ENCODE measurements at places on chromosomes 5 and 9. TPM values are rescaled to one million over a fixed set of nuclear protein-coding genes. Genes with fewer than 3 reads are reported as not detected.
A peak's percentile ranks its signal among the peaks of the same experiment; 100 is the strongest.

- no peak for DNase-seq
Measured at GRCh38 chr9:86324308-86324707, 29.9 kb downstream of the TUT7 start.

- no peak for DNase-seq
Measured at GRCh38 chr9:34540827-34541226, 18.0 kb upstream of the ENHO start.

DNA sequence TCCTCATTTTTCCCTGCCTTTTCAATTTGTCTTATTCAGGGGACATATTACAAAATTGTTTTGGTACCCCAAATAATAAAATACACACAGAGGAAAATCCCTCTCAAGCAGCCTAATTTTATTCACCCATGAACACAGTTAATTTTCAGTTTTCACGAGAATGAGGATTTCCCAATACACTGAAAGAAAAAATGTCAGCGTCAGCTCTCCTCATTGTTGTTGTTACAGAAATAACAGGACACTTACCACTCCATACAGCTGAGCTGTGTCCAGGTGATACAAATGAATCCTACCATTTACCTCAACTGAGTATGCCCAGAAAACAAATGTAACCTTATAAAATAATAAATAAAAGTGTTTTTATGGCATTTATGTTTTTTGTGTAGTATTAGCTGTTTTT, 144.6 kb upstream of the PCA3 start:
- no peak for DNase-seq

DNA sequence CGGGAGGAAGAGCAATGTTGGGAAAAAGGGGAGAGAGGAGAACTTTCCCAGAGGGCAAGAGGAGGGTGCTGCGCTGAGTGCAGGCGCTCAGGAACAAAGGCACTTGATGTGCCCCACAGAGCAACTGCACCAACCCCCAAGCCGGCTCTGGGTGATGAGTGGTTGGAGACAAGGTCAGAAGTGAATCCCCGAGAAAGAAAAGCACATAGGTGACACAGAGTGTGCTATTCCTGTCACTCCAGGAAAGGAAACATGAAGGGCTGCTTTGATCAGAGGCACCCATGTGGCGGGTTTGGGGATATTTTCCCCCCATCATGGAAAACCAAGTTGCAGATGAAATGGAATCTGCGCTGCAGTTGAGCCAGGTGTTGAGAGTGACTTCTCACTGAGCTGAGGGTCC, 20.7 kb upstream of the SLC25A48 start:
- DNase-seq = no peak

DNA sequence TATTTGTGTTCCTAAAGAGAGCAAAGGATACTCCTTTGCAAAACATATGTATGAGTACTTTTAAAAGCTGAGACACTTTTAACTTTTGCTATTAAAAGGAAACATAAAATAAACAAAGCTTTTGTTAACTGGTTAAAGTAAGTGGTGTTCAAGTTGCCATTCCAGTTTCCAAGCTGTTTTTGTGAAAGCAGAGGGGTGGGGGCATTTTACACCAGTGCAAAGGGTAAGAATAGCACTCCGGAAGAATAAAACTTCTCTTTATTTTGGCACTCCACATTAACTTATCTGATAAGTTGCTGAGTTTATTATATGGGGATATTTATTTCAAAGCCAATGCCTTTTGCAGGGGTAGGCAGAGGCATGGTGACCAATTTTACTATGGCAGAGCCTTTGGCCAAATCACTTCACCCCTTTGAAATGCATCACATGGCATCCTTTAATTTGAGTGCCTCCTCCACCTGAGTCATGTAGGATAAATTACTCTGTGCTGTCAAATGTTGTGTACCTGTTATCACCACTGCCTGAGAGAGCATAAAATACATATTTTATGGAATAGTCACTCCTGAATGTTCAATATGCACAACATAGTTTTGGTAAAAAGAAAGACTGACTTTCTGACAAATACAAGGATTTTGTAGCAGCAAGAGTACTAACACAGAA, 62.9 kb downstream of the MLLT3 start:
- no peak for DNase-seq

DNA sequence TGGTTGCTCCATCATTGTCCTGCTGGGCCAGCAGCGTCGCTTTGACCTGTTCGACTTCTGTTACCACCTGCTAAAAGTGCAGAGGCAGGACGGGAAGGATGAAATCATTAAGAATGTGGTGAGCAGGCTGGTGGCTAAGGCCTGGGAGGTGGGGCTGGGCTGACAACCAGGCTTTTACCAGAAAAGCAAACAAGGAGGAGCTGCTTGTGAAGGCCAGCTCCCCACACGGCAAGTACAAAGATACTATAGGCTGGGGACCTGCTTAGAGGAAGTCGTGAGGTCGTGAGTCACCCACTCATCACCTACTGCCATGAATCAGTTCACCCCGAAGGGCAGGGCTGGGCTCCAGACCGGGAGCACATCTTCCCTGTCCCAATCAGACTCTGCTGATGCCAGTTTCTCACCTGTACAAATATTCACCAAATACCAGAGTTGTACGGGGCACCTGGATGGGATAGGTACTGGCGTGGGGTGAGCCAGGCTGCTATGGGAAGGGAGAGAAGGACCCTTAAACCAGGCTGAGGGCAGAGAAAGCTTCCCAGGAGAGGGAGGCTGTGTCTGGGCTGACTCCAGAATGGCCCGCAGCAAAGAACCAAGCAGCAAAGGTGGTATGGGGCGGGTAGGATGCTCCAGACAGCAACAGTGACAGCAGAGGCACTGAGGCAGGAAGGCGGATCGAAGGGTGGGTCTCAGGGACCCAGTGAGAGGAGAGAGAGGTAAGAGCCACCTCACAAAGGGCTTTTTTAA, 69.3 kb upstream of the NIPAL4 start:
- peak; percentile 13 for DNase-seq

- DNase-seq = no peak
Measured at GRCh38 chr5:29935371-29935770, 1258.1 kb upstream of the CDH6 start.

The LCN6 gene
- not detected for total RNA-seq

DNA sequence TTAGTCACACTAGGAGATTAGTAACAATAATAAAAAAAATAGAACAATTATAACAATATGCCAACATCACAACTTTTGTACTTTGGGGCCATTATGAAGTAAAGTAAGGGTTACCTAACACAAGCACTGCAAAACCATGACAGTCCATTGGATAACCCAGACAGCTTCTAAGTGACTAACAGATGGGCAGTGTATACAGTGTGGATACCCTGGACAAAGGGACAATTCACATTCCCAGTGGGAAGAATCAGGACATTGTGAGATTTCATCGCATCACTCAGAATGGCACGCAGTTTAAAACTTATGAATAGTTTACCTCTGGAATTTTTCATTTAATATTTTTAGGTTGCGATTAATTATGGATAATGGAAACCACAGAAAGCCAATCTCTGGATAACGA, 45.6 kb upstream of the JADE2 start:
- no peak for DNase-seq

DNA sequence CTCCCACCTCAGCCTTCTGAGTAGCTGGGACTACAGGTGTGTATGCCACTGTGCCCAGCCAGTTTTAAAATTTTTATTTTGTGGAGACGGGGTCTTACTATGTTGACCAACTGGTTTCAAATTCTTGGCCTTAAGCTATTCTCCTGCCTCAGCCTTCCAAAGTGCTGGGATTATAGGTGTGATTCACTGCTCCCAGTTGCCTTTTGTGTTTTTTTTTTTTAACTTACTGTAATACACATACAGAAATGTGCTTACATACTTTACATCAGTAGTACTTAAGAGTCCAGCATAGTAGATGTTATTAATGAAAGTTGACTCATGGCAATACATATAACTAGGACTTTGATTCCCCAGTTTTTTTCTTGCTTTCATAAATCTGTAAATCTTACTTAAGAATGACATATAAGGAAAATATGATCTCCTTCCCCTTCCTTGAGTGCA, 4.7 kb downstream of the MAN2A1 start:
- no peak for DNase-seq

The TAL2 gene
- not detected for total RNA-seq

GRCh38 chr5:154722097-154722496, 33.1 kb upstream of the LARP1 start:
- no peak for DNase-seq

GRCh38 chr5:749101-749670, 35.3 kb downstream of the ZDHHC11B start:
- DNase-seq = no peak

DNA sequence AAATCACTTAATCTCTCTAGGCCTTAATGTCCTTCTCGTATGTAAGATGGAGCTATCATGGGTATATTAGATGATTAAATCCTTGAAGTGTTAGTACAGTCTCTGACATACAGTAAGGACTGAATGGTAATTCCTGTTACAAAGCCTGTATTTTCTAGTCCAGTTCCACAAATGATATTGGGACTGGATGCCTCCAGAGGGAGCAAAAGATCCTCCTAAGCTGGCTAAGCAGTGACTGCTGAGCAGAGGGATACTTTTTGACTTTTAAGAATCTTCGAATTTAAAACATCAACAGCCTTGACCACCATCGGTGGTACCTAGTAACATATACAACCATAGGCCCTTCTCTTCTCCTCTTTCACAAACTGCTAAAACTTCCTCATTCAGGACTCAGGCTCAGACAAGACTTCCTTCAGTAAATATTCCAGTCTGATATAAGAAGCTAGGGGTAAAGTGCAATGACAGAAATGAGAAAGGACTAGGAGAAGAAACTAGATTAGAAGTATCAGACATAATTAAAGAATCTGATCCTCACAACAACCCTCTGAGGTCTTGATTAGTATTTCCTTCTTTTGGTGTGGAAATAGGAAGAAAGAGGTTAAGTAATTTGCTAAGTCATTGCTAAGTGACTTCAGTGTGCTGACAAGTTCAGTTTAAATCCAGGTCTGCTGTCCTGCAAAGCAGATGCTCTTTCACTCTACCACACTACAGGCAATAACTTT, 13.9 kb downstream of the PTAR1 start:
- no peak for DNase-seq

GRCh38 chr5:71456362-71456743, 902 bp downstream of the BDP1 start:
- no peak for DNase-seq

DNA sequence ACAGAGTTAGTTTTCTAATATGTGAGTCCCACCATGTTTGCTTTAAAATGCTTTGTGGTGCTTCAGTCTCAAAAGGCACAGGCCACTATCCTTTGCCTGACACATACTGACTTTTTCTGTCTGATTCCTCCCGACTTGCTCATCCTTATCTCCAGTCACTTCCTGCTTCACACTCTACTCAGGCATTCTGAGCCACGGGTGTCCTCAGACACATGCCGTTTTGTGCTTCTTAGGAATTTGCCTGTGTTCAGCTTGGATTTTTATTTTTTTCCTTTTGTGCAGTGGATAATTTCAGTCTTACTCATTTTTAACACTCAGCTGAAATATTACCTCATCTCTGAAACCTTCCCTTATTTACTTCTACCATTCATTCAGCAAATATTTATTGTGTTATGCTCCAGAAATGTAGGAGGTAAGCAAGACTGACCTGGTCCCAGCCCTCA, 54.1 kb downstream of the MAN2A1 start:
- DNase-seq = no peak

GRCh38 chr5:22549876-22550671, 303.1 kb downstream of the CDH12 start:
- no peak for DNase-seq

DNA sequence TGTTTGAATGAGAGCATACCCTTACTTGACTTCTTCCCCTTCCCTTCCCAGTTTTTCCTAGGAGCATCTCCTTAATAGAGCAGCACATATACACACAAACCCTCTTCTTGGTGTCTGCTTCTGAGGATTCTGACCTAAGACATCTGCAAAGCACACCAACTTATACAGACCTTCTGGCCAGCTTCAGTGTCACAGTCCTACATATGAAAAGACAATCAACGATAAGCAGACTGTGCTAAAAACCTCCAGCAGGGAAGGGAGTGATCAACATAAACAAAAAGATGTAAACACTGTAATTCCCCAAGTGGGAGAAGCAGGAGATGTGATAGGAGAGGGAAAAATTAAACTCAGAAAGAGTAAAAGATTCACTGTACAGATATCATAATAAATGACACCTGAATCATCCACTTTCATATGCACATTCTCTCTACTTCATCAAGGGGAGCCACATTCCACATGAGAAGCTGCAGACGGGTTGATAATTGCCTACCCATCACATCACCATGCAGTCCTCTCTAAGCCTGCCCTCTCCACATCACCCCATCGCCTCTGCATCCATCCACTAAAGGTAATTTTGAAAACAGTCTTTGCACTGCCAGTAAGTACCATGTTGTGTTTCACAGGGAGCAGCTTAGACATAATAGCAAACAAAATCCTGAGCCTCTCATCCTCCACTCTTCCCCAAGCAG, 13.0 kb downstream of the APBA1 start:
- DNase-seq = no peak

DNA sequence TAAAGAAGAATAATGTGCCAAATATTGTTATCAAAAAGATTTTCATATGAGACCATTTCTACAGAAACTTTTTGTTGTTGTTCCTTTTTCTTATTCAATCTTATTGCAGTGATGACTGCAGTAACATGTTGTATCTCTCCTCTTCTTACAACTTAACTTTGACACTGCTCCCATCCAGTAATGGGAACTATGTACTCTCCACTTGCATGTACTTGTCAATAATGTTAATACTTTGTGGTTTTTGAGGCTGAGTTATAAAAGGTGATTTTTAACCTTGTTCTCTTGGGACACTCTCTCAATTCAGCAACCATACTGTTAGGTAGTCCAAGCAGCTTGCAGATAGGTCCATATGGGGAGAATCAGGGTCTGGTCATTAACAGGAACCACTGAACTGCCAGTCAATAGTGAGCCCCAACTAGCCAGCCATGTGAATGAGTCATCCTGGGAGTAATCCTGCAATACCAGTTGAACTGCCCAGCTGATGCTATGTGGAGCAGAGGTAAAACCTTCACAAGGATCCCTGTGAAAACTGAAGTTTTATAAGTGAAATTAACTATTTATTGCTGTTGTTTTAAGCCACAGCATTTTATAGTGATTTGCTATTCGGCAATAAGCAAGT, 199.6 kb upstream of the DAB2 start:
- peak; percentile 77 for DNase-seq

DNA sequence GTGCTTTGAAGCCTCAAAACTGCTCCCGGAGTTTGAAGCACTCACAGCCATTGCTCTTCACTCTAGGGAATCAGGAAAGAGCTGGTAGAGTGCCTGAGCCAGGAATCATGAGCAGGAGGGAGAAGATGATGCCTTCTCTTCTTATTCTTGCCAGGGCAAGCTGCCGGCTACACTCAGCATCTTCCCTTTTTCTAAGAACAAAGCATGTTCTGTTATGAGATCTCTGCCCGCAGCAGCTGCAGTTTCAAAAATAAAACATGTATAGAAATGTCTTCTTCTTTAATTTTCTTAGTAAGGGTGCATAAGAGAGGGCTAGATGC, 57.9 kb upstream of the RICTOR start:
- no peak for DNase-seq

- no peak for DNase-seq
Measured at GRCh38 chr5:155040984-155041653, 27.6 kb downstream of the KIF4B start.

Data from transverse colon (tissue), 4 donors.